ENCODE measurements at places on chromosomes 11 and 22.
A peak's percentile ranks its signal among the peaks of the same experiment; 100 is the strongest.

- DNase-seq, result no peak
Measured at GRCh38 chr11:68689737-68690625, 5.6 kb downstream of the GAL start.

DNA sequence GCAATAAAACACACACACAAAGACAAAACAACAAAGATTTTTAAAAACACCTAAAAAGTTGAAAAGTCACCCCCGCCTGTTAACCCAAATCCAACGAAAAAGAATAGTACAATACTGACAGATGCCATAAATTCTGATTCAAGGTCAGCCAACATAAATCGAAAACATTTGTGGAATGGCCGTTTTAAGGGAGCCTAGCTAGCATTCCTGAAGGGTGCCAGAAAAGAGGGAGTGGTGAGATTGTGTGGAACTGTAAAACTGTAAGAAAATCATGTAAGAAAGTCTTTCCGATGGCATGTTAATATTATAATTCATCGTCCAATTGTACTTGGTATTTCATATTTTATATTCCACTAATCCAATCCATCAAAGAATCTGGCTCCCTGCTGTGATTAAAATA, 75.1 kb downstream of the RAB38 start:
- peak; percentile 6 for DNase-seq

DNA sequence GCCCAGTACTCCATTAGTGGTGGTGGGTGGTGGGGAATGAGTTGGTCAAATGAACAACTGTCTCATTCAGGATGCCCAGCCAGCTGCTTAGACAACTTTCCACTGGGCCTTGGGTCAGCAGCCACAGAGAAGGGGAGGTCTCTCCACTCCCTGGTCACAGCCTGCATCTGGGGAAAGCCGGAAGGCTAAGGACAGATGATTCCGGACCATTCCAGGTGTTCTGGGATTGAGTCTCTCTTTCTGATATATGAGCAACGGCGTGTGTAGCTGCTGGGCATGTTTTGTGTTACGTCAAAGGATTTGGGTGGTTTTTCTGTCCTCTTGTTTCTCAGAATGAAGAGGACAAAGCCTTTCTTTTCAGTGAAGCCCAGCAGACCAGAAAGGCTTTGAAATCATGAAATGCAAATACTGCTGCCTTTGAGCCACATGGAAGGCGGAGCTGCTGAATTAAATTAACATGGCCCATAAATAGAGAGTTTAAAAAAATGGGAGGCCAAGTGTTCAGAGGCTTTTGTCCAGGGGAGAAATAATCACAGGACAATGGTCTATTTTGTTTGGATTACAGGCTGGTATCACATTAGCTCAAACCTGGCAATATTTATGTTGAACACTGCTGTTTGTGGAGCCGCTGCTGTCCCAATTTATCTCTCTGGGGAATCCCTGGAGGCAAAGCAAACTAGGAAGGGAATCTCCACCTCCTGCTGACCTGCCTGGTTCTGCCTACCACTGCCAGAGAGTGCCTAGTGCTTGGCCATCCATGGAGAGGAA, 234.4 kb upstream of the E2F8 start:
- DNase-seq, result no peak

- no peak for DNase-seq
Measured at GRCh38 chr11:129705341-129705740, 110.3 kb upstream of the TMEM45B start.

DNA sequence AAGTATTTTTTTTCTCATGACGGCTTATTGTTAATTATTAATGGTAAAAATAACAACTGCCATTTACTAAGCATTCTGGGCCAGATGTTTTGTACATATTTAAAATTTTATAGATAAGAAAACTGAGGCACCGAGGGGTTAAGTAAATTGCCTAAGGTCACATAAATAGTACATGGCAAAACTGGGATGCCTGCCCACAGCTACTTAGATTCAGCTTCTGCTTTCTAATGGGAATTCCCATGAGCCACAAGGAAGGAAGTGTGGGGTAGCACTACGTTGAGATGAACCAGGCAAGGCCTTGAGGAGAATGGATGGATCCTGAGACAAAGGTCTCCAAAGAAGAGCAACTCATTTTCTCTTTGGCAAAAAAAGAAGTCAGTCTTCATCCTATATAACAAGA, 11.9 kb upstream of the PHF21A start:
- DNase-seq, result no peak

- DNase-seq, result no peak
Measured at GRCh38 chr11:113634940-113635575, 71.0 kb downstream of the TMPRSS5 start.

- no peak for DNase-seq
Measured at GRCh38 chr11:132977746-132978145, 554.6 kb downstream of the OPCML start.

GRCh38 chr11:41392596-41392995, 66.9 kb downstream of the LRRC4C start:
- no peak for DNase-seq

DNA sequence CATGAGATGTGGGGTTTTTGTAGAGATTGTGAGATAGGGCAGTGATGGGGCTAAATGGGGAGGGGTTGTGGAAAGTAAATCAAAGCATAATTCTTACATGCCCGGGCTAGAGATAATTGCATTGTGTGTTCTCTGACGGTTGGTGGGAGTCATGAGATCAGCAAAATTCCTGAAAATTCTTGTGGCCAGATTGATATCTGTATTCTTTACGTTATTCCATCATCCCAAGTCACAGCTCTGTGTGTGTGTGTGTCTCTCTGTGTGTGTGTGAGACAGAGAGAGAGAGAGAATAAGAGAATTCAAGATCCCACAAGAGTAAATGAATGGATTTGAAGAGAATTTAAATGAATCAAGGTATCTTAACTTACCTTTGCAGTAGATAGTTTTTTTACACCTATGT, 138.6 kb upstream of the ARHGAP20 start:
- DNase-seq, result no peak

GRCh38 chr11:34478845-34479663, 34.5 kb downstream of the ELF5 start:
- no peak for DNase-seq

DNA sequence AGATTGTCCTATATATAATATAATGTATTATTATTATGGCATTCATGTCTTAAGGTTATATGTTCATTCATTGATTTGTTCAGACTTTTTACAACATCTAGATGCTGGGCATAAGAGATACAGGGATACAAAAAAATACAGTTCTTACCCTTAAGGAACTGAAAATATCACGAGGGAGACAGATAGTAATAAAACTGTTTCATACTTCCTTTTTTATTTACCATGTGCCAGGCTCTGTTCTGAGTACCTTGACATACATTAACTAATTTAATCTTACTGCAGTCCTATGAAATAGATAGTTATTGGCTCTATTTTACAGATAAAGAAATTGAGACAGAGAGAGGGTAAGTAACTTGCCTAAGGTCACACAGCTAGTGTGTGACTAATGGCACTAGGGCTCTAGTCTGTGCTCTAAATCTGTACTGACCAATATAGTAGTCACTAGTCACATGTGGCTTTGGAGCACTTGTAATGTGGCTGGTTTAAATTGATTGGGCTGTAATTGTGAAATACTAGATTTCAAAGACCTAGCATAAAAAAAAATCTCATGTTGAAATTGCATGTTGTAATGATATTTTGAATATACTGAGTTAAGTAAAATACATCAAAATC, 21.3 kb downstream of the TRIM44 start:
- DNase-seq, result no peak

DNA sequence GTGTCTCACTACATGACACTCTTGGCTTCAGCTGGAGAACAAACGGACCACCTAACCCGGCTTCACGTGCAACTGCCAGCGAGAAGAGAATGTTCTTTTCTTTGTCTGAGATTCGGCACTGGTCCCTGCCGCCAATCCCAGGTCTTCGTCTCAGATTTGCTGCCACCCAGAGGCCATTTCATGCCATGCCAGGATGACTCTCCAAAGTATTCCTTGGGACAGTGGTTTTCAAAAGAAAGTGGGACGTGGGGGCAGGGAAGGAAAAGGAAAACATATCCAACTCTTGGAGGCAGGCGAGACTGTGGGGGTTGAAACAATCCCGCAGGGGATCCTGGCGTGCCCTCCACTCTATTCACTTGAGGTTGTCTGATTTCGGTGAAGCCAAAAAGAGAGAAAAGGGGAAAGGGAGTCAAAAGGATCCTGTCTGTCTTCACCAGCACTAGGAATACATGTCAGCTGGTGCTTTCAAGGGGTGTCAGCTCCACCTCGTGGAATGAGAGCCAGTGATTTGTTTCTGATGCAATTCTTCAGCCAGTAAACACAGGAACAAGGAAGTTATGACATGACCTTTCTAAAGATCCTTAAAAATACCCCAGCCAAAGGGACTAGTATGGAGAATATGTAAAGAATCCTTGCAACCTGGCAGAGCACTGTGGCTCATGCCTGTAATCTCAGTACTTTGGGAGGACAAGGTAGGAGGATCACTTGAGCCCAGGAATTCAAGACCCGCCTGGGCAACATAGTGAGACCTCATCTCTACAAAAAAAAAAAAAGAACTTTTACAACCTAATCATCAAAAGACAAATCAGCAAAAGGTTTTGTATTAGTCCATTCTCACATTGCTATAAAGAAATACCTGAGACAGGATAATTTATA, 41.0 kb upstream of the APLNR start:
- DNase-seq, result peak; percentile 76

DNA sequence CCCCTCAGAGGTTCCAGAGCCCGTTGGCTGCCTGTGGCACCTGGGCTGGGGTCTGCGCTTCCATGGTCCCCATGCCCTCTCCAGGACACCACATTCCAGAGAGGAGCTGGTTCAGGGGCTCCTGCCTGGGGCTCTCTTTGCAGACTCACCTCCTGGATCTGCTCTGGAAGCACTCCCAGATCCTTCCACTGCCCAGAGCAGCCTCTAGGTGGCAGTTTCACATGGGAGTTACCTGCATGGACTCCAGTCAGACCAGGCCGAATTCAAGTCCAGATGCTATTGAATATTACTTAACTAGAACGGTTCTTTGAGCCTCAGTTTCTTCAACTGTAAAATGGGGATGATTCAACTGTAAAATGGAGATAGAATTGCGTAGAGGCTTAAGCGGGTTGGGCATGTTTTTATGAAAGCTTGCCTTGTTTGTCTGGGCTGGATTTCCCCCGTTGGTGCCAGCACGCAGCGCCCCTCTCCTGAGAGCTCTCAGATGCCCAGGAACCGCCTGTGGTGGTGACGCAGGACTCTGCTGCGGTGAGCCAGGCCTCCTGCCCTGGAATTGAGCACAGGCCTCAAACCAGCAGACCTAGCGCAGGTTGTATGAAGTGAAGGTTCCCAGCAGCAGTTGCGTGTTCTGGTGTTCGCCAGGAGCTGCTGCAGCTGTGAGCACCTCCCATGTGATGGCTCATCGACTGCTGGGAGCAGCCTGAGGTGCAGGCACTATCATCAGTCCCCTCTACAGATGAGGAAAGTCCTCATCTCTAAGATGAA, 44.2 kb downstream of the LMO1 start:
- peak; percentile 67 for DNase-seq

DNA sequence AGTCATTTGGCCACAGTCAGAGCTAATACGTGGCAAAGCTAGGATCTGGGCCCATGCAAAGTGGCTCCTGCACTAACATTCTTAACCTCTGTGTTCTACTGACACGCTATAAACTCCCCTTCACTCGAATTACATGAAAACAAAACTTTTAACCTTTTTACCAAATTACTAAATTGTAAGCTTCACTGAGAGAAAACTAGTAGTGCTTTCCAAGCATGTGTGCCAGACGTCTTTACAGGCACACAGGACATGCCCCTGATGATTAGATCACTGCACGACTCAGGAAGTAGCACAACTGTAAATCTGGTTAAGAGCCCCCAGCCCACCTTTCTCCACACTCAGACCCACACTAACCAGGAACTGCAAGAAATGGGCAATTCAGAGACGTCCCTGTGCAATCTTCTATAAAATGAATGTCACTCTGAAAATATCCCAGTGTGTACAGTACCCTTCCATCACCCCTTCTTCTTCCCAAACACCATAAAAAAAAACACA, 16.1 kb downstream of the PHF21A start:
- DNase-seq, result no peak

GRCh38 chr22:32695451-32695891, 106.0 kb upstream of the TIMP3 start:
- DNase-seq, result peak; percentile 72

DNA sequence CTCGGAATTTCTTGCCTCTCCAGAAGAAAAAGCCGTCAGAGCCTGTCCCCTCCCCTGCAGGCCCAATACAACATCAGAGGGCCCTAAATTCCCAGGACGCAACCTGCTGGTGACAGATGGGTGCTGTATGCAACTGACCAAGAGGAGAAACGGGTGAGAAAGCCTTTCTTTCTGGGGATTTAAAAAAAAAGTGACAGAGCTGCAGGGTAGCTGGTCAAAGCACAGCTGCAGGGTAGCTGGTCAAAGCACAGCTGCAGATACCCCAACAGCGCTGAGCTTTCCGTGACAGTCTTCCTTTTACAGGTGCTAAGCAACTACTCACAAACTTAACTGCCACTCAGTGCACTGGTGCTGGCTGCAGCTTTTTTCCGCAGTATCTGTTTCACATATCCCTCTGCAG, 17.8 kb downstream of the AP1B1 start:
- no peak for DNase-seq

- no peak for DNase-seq
Measured at GRCh38 chr11:112345166-112345565, 84.5 kb upstream of the PLET1 start.

- DNase-seq, result peak; percentile 97
Measured at GRCh38 chr22:23786752-23787599, at the start of gene SMARCB1. Gene SMARCB1 (plus strand): TSS chr22:23786966. CDS start chr22:23787170, 204 bp downstream.

DNA sequence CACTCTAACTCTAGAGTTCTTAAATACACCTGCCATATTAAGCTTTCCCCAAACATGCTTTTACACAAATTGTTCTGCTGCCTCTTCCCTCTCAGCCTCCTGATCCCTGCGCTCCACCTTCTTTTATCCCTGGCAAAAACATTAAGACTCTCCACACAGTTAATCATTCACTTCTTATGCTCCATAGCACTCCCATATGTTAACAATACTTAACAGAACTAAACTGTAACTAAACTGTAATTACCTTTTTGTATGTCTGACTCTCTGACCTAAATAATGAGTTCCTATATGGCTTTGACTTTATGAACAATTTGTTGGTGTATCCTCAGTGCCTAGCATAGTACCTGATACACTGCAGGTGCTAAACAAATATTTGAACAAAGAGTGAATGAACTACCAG, 71.8 kb downstream of the BTBD10 start:
- DNase-seq, result no peak

DNA sequence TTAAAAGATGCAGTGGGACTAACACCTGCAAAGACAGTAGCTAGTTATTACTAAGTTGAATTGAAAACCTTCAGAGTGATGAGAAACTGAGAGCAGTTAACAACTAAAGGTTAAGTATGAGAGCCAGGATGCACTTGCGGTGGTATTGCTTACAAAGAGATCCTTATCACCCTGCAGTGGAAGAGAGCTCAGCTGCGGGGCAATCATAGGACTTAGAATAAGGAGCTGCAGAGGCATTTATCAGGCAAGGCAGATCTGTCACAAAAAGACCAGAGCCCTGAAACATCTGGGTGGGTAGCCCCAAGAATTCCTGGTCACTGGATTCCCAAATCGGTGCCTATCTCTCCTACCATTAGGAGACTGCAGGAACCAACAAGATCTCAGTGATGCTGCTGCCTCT, 34.3 kb upstream of the CFAP300 start:
- no peak for DNase-seq
